ENCODE measurements at places on chromosomes 1 and 21.

- DNase-seq, result no peak
Observed at GRCh38 chr1:60430375-60430774, 356.8 kb upstream of the C1orf87 start.

GRCh38 chr1:176450526-176450925, 12.4 kb upstream of the PAPPA2 start:
- DNase-seq, result no peak

GRCh38 chr1:117698398-117699160, 92.7 kb downstream of the TENT5C start:
- no peak for DNase-seq

DNA sequence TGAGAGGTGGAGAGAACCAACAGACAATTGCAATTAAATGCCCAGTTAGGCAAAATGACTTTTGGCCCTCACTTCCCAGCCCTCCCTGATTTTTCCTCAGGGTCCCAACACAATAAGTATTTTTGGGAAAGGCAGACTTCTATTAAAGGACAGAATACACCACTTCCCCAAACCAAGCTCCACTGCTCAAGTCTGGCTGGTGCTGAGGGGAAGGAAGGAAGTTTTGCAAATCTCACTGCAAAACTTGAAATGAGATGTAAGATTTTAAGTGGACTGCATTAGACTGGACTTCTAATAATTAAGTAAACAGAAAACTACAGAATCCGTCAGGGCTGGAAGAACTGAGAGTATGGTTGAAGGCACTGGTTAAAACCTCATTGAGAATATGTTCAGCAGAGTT, 32.2 kb upstream of the CD1D start:
- DNase-seq, result no peak
